Subcutaneous preadipocyte (primary cell): ENCODE measurements at places on chromosomes 4 and X. TPM values are rescaled to one million over a fixed set of nuclear protein-coding genes. Genes with fewer than 3 reads are reported as not detected.

Gene NCAPG
- total RNA-seq = 35.6 and 51.6 TPM in 2 replicates

Gene DUSP9
- under 0.01 TPM in 1 of 2 replicates, not detected in the other for total RNA-seq

Gene CLDN22
- total RNA-seq = under 0.01 TPM in 1 of 2 replicates, not detected in the other

Gene NAP1L2
- total RNA-seq = under 0.01 and 0.20 TPM in 2 replicates

Gene CPZ
- 2.0 and 4.0 TPM in 2 replicates for total RNA-seq

Gene CSAG1
- total RNA-seq = not detected in 2 replicates

Gene BEX2
- 0.20 and 0.73 TPM in 2 replicates for total RNA-seq

Gene GABRQ
- total RNA-seq = not detected in 2 replicates

Gene CXorf65
- not detected in 2 replicates for total RNA-seq

Gene VEGFD
- 0.78 and 1.1 TPM in 2 replicates for total RNA-seq

Gene DUX4
- not detected in 2 replicates for total RNA-seq

Gene SSX2B
- not detected in 2 replicates for total RNA-seq

Gene INTS6L
- 2.2 and 2.6 TPM in 2 replicates for total RNA-seq

Gene STOX2
- under 0.01 and 0.39 TPM in 2 replicates for total RNA-seq

Gene FAM149A
- 5.1 and 7.7 TPM in 2 replicates for total RNA-seq

Gene RHOXF2
- total RNA-seq = not detected in 2 replicates

Gene PPP1R3F
- total RNA-seq = 1.6 and 1.8 TPM in 2 replicates

Gene TRIM61
- 1.2 and 1.8 TPM in 2 replicates for total RNA-seq

Gene CFAP99
- not detected in 2 replicates for total RNA-seq

Gene FMR1
- total RNA-seq = 20.6 and 23.1 TPM in 2 replicates

Gene LRIT3
- under 0.01 TPM in 2 replicates for total RNA-seq

Gene RNF113A
- 10.4 and 11.8 TPM in 2 replicates for total RNA-seq

Gene HSFX3
- not detected in 2 replicates for total RNA-seq

Gene KLHL5
- 35.3 and 36.6 TPM in 2 replicates for total RNA-seq

Gene STARD8
- total RNA-seq = 0.59 and 0.73 TPM in 2 replicates
